GM18507 (cell line): ENCODE measurements at places on chromosomes 11 and 22.

- no peak for DNase-seq
Measured at GRCh38 chr22:19540394-19540793, 16.2 kb upstream of the CLDN5 start.

GRCh38 chr22:26825960-26826935 is 168.9 kb downstream of the MIAT start:
- DNase-seq, result no peak

DNA sequence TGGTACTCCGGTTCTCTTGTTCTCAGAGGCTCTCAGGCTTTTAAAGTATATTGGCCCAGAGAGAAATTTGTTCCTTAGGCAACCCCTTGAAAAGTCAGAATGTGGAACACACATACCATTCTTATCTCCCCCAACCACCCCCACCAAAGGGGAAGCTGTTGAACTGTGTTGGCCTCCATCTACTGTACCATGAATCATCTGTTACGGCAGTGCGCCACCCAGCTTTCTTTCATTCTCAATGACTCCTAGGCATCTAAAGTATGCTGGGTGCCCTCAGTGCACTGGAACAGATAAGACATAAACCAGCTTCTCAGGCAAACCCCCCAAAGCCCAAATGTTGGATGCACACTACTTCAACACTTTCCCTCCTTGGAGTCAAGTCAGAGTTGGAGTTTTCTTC is 696.2 kb upstream of the TENM4 start:
- DNase-seq, result no peak

DNA sequence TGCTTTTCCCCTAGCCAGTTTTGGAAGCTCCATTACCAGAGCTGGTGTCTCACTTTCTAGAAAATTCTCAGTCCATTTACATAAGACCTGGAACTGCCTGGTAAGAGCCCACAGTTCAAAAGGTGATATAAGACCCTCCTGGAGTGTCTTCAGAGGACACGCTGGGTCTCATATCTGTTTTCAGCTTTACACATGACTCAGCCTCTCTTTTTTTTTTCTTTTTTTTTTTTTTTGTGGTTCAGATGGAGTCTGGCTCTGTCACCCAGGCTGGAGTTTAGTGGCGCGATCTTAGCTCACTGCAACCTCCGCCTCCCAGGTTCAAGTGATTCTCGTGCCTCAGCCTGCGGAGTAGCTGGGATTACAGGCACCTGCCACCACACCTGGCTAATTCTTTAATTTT is 30.7 kb downstream of the WEE1 start:
- DNase-seq, result no peak

DNA sequence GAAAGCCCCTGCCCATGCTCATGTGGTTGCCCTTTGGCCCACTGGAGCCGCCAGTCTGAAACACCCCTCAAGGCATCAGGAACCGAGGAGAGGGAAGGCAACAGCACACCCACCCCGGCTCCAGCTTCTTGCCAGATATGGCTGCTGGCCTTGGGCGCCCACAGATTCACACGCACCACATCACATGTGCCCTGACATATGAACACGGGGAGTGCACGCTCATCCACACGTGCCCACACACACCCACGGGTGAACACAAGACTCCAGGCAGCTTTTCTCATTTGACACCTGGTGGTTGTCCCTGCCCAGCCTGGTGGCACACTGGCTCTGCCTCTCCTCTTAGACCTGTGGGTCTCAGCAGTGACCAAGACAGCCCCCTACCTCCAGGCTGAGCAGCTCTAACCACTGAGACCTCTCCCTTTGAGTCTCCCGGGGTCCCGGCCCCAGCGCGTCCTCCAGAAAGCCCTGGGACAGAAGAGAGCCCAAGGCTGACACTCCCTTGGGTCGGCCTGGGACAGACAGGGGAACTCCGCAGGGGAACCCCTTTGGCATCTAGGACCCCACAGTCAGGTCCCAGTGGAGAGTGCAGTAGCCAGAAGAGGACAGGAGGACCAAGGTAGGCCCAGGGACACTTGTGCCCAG is 2.7 kb upstream of the MAPK12 start:
- DNase-seq, result no peak

DNA sequence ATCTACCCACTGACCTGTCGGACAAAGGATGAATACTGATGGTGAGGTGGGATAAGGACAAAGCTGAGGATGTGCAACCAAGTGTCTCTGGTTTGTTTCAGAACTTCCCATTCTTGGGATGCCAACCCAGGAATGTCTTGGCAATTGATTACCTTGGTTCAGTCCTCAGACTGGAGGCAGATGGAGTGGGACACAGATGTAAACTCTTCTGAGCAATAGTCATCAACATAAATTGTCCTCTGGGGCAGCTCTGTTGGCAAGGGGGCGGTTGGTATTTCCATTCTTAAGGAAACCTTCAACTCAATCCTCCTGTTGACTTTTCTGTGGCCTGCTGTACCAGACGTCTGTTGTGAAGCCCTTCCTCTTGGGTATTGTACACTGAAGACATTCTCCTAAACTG is 6.8 kb downstream of the ABTB2 start:
- no peak for DNase-seq

GRCh38 chr11:110454609-110455008 is 24.9 kb downstream of the FDX1 start:
- no peak for DNase-seq

- DNase-seq, result no peak
Measured at GRCh38 chr11:70325824-70326223, 55.3 kb downstream of the PPFIA1 start.

DNA sequence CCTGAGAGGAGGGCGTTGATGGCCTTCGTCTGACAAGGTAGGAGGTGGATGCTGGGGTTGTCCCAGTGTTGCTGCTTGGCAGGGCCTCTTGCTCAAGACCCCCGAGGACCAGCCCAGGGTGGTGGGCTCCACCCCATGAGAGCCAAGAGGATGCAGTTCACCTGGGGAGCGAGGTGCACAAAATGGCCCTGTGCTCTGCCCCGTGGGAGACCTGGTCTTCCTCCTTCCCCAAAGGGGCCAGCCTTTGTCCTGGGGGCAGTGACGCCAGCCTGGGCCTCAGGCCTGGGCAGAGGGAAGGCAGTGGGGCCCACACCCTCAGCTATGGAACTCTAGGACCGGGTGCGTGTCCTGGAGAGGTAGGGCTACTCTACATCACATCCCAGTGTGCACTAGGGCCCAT is 1233.3 kb downstream of the TBC1D22A start:
- no peak for DNase-seq

DNA sequence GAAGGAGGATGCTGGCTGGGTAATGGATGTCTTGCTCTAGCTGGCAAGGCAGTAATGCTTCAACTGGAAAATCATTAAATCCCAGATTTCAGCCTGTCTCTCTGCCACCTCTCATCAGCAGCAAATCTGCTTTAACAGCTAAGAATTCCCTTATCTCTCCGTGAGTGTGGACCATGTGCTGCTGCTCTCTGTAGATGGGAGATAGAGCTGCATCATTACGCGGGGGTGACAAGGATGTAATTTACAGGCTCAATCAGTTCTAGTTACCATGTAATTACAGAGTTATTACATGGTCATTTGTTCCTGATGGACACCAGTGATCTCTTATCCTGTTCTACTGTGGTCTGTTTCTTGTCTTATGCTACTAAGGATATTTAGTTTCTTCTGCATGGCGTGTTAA is 665.4 kb downstream of the NTM start:
- no peak for DNase-seq

- DNase-seq, result no peak
Measured at GRCh38 chr11:94018721-94019120, 2.4 kb upstream of the HEPHL1 start.

GRCh38 chr11:64723907-64724862 is 1.2 kb upstream of the NRXN2 start:
- no peak for DNase-seq

GRCh38 chr11:74773476-74773875 is 24.8 kb downstream of the RNF169 start:
- DNase-seq, result no peak

DNA sequence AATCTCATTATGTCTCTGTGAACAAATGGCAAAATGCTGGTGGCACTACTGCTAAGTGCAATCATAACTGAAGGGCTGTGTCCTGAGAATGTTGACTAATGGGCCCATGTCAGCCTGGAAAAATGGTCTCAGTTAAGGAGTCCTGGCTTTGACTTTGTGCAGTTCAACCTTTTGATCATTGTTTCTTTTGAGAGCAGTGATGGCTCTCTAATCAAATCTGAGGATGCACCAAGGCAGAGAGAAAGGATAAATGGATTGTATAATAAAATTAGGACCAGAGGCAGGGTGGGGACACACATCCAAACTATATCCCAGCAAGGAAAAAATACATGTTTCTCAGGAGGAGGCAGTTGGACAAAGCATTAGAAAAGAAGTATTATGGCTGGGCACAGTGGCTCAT is 59.6 kb upstream of the SYN3 start:
- no peak for DNase-seq

GRCh38 chr22:46078241-46079092 is 71.9 kb upstream of the PPARA start:
- DNase-seq, result no peak

GRCh38 chr11:69892237-69892985 is 73.2 kb upstream of the FGF3 start:
- DNase-seq, result no peak

GRCh38 chr22:24236656-24237055 is 8.2 kb downstream of the GGT5 start:
- no peak for DNase-seq

DNA sequence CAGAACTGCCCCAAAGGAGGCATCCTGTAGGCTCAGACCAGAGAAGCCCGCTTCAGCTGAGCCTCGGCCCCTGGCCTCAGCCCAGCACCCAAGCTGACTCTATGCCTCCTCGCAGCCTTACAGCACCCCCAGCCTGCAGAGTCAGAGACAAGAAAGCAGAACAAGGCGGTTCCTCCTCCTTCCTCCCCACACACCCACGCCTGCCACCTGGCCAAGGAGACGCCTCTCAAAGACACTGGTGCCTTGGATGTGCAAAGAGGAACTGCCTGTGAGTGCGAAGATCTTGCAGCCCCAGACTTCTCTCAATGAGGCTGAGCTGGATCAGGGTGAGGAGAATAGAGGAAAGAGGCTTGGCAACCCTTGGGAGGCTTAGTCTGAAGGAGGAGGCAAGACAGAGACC is 60.2 kb downstream of the PDE2A start:
- DNase-seq, result peak; percentile 60

DNA sequence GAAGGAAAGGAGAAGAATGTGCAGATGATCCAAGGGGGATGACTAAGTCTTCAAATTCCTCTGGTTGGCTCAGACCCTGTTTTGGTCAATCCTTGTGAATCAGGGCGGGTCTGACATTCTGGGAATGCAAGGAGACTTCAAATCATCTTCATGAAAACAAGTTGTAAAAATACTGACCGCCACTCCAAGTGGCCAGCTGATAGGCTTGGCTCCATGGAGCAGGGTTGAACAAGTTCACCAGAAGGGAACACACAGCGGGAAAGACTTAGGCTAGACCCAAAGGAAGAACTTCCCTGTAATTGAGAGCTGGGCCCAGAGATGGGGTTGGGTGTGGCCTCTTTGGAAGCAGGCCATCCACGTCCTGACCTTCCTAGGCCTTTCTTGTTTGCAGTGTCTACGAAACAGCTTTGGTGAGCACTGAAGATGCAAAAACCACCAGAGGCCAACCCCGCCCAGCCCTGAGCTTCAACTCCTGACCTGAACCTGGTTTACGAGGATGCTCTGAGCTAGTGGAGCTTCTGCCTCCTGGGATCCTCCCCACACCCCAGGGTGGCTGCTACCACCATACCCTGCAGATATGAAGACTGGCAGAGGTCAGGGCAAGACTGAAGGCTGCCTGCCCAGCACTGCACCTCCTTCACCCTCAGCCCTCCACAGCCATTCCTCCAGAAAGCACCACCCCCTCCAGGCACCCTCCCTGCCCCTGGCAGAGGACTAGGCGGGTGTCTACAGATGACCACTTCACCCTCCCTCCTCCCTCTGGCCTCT is 26.1 kb downstream of the GDPD5 start:
- no peak for DNase-seq

DNA sequence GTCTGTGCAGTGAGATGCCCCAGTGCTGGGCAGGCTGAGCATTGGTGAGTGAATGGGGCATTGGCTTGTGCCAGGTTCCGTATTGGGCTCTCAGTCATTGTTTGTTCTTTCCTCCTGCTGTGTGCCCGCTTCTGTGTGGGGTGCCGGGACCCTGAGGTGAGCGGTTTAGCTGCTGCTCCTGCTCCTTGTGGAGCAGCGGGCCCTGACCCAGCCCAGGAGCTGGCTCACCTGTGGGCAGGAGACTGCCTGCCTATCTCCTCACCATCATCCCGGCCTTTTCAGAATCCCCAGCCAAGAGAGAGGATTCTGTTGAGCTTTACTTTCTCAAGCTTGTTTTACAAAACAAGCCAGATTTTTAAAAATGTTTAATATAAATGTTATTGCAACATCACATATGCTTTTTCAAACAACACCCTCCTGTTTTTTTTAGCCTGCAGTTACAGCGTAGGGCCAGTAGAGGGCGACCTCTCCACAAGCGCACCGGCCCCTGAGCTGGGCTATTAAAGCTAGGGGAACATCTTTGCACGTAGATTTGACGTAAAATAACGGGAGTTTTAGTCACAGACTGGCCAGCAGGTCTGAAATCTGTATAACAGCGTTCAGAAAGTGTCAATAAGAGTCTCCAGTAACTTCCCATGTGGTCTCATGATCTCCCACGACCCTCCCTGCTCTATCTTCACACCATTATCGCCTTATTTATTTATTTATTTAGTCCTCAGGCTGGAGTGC is 25.1 kb upstream of the RELT start:
- DNase-seq, result peak; percentile 71

GRCh38 chr11:74004759-74005615 is 3.9 kb downstream of the UCP3 start:
- DNase-seq, result no peak

DNA sequence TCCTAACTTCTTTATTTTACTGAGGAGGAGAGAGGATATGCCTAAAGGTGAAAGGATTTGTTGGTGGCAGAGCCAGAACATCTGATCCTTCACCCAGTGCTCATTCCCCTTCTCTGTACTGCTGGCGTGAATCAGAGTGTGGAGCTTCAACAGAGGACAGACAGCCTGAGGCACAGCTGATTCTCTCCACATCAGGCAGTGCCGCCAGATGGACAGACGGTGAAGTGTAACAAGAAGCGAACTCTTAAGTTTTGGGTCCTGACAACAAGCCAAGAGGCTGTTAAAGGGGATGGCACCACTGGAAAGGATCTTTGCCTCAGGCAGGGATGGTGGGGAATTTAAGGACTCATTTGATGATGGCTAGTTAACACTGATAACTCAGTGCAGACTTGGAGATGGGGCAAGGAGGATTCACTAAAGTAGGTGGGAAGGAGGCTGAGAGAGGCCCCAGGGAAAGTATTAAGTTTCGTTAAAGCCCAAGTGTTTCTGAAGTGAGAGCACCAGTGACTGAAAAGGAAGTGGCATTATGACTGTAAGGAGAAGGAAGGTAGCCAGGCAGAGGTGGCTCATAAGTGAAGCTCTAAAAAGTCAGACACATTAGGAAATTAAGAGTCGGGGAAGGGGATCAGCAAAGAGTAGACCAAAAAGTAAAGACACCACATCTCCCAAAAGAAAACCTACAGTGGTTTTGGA is 81.3 kb downstream of the CLPB start:
- peak; percentile 29 for DNase-seq

DNA sequence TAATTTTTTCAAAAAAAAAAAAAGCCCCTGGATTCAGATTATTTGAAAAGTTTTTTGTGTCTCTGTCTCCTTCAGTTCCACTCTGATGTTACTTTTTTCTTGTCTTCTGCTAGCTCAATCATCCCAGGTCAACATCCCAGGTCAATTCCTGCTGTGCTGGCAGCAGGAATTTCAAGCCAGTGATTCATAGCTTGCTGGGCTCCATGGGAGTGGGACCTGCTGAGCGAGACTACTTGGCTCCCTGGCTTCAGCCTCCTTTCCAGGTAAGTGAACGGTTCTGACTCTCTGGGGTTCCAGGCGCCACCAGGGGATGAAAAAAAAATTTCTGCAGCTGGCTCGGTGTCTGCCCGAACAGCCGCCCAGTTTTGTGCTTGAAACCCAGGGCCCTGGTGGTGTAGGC is 31.4 kb downstream of the PLAAT5 start:
- DNase-seq, result no peak

- no peak for DNase-seq
Measured at GRCh38 chr11:9489080-9489765, 28.4 kb downstream of the ZNF143 start.
